ENCODE measurements at places on chromosomes 12 and 14. TPM values are rescaled to one million over a fixed set of nuclear protein-coding genes. Genes with fewer than 3 reads are reported as not detected.

DEPDC4 gene
- 2.0 TPM for polyA plus RNA-seq

ADAM21 gene
- 0.21 TPM for polyA plus RNA-seq

KRT5 gene
- not detected for polyA plus RNA-seq

PRPH gene
- not detected for polyA plus RNA-seq

CBLN3 gene
- 1.2 TPM for polyA plus RNA-seq

MDM1 gene
- 19.8 TPM for polyA plus RNA-seq

IGFBP6 gene
- polyA plus RNA-seq = not detected

OR4E2 gene
- polyA plus RNA-seq = not detected

CEBPE gene
- 0.32 TPM for polyA plus RNA-seq

FAM181A gene
- not detected for polyA plus RNA-seq

PAX9 gene
- not detected for polyA plus RNA-seq

CAMKK2 gene
- 7.8 TPM for polyA plus RNA-seq

EFS gene
- not detected for polyA plus RNA-seq

FLVCR2 gene
- polyA plus RNA-seq = not detected

IRAK3 gene
- polyA plus RNA-seq = 2.1 TPM

IGF1 gene
- polyA plus RNA-seq = not detected

KRT81 gene
- polyA plus RNA-seq = not detected

GMPR2 gene
- 120 TPM for polyA plus RNA-seq
